ENCODE measurements at places on chromosomes 7 and 10.

DNA sequence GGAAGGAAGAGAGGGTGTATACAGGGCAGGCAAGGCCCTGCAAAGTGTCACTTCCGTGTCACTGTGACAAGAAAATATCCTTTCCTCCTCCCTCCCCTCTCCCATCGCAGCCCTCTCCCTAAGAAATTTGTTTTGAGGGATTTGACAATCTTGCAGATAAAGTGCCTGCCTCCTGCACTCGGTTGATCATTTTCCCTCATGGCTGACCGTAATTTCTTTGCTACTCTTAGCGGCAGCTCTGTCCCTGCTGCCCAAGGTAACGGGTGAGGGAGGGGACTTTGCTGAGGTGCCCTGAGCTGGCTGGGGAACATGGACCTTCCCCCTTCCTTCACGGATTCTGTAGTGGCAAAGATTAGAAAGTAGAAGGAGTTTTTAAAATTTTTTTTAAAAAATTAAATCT lies 179.1 kb downstream of the TCF7L2 start:
- no peak for DNase-seq

- peak; percentile 90 for DNase-seq
Measured at GRCh38 chr10:3623746-3624145, 161.3 kb downstream of the KLF6 start.

DNA sequence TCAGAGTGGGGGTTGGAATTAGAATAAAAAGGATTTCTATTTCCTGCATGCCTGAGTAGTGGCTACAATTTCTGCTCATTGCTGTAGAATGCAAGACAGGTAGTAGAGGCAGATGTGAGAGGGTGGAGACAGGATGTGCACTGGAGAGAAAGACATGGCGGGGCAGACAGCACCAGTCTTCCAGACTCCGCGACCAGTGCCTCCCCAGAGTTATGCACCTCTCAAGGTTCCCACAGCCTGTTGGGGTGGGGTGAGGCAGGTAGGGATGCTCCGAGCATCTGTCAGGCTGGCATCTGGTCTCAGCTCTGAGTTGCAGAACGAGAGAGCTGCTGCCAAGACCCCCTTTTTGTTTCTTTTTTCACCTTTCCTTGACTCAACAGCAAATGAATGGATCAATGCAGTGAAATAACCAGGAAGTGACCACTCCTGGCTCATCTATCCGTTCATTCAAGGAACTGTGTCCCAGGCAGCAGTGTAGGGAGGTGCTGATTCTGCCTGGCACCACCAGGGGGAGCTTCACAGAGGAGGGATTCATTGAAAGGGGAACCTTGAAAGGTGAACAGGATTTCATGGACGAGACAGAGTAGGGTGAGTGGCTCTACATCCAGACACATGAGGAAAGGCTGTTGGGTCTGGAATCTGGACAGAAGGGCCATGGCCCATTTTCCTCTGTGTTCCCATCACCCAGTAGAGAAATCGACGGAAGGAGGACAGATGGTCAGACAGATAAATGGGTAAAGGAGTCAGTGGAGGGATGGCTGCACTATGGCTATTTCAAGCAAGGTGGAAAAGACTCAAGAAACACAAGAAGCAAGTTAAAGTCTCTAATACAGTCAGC lies 17.2 kb upstream of the SLC18A3 start:
- DNase-seq = peak; percentile 51

DNA sequence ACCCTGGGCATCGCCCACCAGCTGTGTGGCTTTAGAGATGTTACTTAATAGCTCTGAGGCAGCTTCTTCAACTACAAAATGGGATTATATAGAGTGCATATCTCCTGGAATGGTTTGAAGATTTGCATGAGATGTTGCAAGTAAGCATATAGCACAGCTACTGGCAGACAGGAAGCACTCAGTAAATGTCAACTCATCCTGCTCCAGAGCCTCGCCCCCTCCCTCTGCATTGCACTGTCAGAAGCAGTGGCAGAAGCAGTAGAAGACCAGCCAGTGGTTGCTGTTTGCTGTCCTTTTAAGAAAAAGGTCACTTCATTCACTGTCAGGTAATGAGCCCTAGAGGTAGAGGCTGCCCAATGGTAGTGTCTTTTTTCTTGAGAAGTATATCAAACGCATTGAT lies 180.0 kb upstream of the GHITM start:
- DNase-seq = no peak

GRCh38 chr10:78537018-78537417 lies 503.4 kb downstream of the RPS24 start:
- no peak for DNase-seq

DNA sequence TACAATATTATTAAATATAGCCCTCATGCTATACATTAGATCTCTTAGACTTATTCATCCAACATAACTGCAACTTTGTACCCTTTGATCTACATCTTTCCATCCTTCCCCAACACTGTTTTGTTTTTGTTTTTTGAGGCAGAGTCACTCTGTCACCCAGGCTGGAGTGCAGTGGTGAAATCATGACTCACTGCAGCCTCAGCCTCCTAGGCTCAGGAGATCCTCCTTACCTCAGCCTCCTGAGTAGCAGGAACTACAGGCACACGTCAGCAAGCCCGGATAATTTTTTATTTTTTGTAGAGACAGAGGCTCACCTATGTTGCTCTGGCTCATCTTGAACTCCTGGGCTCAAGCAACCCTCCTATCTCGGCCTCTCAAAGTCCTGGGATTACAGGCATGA lies 53.3 kb downstream of the NT5C2 start:
- no peak for DNase-seq

GRCh38 chr10:124625831-124626238 lies 118.3 kb downstream of the FAM53B start:
- no peak for DNase-seq

DNA sequence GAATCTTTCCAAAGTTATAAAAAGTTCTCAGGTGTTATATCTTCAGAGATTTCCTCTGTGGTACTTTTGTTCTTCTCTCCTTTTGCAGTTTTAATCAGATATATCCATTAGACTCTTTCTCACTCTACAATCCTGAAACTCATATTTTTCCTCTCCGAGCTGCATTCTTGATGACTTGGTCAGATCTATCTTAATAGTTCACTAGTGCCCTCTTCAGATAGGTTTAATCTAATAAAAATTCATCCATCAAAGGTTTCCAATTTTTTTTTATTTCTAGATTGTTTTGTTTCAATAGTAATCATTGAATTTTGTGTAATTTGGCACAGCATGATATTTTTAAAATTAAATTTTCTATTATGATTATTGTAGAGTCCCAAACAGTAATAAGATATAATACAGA lies 21.8 kb upstream of the DGKB start:
- peak; percentile 25 for DNase-seq

GRCh38 chr10:895324-895723 lies 36.2 kb downstream of the LARP4B start:
- DNase-seq = no peak

DNA sequence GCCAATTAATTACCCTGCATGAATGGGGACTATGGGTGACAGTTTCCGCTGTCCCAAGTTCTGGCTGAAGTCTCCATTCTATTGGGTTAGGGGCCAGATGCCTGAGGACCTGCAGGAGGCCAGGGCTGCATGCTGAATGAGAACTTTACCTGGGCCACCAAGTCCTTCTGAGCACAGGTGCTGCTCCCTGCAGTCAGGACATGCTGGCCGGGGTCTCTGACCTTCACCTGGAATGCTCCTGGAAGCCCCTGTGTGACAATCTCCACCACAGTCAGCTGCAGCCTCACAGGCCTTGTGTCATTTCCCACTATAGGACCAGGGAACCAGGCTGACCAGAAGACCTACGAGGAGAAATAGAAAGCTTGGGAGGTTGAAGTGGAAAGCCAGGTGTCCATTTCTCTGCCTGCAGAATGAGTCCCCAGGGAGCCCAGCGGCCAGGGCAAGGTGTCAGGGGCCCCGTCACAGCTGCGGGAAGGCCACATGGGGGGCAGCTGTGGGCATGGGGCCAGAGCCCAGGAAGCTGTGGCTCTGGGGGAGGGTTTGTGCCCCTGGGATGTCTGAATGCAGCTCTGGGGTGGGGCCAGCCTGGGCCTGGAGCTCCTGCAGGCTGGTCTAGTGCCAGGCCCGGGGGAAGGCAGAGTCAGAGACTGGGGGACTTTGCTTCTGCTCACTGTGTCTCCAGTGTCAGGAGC lies 5.6 kb upstream of the GIMAP8 start:
- no peak for DNase-seq

GRCh38 chr7:27065709-27066108 lies 30.1 kb downstream of the HOXA1 start:
- no peak for DNase-seq

DNA sequence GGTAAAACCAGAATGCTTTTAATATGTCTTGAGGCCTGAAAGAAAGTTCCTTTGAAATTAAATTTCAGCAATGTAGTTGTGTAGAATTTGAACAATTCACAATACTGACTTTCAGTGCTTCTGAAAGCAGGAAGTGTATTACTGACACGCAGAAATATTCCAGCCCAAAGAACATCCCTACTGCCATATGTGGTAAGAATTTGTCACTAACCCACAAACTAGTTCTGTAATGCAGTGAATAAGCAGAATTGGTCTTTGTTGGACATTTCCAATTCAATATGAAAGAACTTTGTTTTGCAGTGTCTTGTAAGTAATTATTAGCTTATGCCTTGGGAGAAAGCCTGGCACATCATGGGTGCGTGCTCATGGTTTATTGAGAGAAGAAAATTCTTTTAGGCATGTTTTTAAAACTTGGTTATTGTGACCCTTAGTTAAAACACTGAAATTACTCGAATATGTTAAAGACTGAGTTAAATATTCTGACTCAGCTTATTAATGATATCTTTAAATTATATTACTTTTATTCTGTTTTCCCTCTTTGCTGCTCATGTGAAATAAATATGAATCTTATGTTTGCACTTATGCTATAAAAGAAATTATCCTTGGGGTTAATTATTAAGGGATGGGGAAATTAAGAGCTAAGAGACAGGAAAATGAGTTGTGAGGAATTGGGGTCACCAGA lies 33.4 kb downstream of the PTPN12 start:
- DNase-seq = peak; percentile 83

DNA sequence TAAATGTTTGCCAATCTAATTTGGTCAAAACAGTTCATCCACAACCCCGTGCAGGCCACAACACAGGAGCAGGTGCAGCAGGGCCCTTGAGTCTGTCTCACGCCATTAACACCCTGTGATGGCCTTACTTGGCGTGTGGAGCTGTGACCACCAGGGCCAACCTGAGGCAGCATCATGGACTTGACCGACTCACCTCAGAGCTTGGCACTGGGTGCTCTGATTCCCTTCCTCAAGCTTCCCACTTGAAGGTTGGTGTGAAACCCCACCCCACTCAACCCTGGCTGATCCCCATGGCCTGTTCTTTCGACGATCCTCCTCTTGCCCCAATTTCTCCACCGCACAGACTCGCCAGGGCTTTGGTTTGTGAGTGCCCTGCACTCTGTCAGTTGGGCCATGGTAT lies 623.1 kb downstream of the PTPRN2 start:
- no peak for DNase-seq

DNA sequence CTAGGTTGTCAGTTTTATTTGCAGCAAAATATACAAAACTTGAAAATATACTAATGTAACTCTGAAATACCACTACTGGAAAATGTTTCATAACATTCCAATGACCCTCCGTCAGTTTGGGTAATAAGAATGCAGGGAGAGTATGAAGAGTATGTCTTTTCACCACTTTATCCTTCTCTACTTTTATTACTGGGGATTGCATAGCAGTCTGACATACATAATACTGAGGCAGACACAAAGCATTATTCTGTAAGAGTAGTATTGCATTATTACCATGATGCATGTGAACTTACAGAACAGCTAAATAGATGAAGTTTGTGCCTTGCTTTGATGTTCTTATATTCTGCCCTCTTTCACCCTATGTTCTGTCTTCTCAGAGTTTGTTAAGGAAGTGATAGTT lies 151.8 kb upstream of the TPK1 start:
- no peak for DNase-seq

DNA sequence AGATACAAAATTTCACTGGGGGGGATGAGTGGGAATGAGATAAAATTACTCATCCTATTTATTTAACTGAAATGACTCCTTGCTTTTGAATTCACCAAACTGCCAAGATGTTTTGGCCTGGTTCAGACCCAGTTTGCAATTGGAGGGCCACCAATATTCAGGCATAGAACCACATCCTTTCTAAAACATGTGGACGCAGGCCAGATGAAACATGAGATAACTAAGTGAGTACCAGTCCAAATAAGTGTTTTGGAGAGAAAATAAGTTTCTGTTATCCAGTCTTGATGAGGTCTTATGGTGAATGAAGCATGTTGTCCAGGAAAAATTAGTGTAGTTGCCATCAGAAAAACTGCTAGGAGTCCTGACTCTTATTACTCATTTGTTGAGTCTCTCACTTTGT lies 36.3 kb upstream of the PDK4 start:
- DNase-seq = peak; percentile 10

- DNase-seq = no peak
Measured at GRCh38 chr7:129502708-129503685, 666 bp downstream of the SMKR1 start.

DNA sequence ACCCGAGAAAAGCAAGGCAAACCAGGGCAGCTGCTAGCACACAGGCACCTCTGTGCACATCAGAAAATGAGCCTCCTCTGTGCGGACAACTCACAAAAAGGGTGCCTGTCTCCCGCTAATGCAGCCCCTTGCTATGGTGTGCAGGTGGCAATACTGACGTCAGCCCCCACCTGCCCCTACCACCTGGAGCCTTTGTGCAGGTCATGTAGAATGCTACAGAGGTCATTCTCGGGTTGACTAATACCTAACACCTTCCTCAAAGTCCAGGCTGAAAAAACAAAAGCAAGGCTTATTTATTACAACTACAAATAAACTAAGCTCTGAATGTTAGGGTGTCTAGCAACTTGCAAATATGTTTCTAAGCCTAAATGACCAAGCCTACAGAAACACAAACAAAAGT lies 13.9 kb downstream of the PIP4K2A start:
- no peak for DNase-seq

GRCh38 chr10:77698267-77698931 lies 60.8 kb upstream of the KCNMA1 start:
- no peak for DNase-seq

GRCh38 chr7:35694161-35694783 lies 663 bp downstream of the HERPUD2 start:
- peak; percentile 4 for DNase-seq

- DNase-seq = peak; percentile 92
Measured at GRCh38 chr10:44723619-44724325, 187.4 kb upstream of the TMEM72 start.

DNA sequence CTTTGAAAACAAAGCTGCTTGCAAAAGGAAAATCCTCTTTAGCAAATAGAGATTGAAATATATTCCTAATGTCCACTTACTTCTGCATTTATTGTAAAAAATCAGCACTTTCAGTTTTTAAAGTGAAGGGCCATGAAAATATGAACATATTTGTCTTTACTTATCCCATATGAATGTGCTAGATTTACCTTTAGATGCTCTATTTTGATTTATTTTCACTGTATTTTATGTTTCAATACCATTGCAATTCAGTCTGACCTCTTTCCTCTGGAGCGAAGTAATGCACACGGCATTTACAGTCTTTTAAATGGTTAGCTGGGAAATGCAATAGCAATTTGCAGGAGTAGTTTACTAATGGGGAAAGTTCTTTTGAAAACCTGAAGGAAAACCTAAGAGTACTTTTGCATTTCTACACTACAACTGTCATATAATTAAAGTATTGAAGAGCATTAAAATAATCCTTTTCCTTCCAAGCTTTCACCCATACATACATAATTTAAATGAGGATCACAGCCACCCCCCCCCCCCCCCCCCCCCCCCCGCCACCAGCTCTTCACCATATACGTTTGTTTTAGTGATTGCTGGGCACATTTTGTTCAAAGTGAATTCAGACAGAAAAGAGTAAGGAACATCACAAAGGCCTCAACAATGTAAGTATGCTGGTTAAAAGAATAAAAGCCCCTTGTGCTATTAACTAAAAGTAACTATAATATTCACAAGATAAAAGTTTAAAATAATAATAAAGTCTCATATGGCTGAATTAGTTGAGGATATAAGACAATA lies 3.5 kb downstream of the SKIDA1 start:
- DNase-seq = no peak
